Stimulated activated CD4-positive, alpha-beta T cell treated with anti-CD3 and anti-CD28 coated beads, Interleukin-4, amount 100 ng/mL, for 4 hours (primary cell): ENCODE measurements at places on chromosomes 7 and 10.

- no peak for DNase-seq
These were observed 10.6 kb downstream of the ZMIZ2 start for GRCh38 chr7:44759246-44759645.

GRCh38 chr7:132771301-132771730 is 195.0 kb upstream of the PLXNA4 start:
- DNase-seq, result peak; percentile 6

DNA sequence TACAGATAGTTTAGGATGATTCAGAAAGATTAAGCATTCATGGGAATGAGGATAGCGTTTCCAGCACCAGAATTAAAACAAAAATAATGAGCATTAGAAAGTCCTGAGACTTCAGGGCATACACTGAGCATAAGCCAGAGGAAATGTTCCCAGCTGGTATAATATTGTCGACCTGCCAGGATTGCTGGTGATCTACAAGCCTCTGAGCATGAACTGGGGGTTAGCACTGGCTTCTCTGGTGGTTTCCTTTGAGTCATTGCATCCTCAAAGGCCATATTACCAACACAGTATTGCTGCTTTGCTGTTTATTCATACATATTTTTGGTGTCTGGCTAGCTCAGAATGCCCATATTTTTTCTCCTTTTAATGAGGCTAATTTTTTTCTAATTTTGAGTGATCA is 10.7 kb upstream of the ATRNL1 start:
- no peak for DNase-seq

DNA sequence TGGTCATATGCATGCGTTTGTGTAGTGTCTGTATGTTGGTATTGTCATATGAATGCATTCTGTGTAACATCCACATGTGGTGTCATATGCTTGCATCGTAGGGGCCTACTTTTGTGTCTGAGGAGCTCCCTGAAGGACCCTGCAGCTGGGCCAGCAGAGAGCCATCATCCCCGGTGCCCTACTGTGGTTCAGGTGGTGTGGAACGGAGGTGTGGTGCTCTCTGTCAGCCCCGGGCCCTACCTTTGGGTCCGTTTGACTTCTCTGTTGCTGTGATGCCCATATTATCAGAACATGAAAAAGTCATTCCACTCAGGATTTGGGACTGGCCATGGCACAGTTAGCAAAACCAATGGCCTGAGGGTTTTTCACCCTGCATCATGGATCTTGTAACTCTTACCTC is 217.9 kb downstream of the ADARB2 start:
- DNase-seq, result no peak
